Stimulated activated CD4-positive, alpha-beta T cell treated with anti-CD3 and anti-CD28 coated beads, Interleukin-1b, Interleukin-23, amount 100 ng/mL, for 1 hour (primary cell): ENCODE measurements at places on chromosomes 5 and 9.

DNA sequence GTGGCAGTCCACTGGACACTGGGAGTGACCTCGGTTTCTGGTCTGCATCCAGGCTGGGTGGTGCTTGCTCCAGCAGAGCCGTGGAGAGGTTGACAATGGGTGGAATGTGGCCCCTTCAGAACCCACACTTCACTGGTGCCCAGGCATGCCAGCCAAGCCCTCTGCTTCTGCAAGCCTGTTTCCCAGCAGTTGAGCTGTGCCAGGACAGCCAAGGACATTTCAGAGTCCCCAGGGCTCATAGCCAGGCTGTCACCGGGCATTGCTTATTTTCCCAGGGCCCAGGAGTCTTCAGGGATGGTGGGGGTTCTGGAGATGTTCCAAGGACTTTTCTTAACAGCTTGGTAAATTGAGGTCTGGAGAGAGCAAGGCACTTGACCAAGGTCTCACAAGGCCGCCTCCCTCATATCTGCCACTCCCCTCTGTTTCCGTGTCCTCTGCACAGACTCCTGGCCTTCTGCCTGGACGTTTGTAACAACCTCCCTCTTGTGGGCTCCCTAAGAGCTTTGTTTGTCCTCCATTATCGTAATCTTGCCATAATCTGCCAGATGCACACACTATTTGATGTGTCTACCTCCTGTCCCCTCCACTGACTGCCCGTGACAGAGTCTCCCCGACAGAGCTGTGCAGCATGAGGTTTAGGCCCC, 3.8 kb upstream of the NDST1 start:
- DNase-seq = no peak

- no peak for DNase-seq
Measured at GRCh38 chr9:135665795-135666189, 2.7 kb downstream of the LCN9 start.

GRCh38 chr9:8337834-8338766, 538.5 kb upstream of the DMAC1 start:
- no peak for DNase-seq

DNA sequence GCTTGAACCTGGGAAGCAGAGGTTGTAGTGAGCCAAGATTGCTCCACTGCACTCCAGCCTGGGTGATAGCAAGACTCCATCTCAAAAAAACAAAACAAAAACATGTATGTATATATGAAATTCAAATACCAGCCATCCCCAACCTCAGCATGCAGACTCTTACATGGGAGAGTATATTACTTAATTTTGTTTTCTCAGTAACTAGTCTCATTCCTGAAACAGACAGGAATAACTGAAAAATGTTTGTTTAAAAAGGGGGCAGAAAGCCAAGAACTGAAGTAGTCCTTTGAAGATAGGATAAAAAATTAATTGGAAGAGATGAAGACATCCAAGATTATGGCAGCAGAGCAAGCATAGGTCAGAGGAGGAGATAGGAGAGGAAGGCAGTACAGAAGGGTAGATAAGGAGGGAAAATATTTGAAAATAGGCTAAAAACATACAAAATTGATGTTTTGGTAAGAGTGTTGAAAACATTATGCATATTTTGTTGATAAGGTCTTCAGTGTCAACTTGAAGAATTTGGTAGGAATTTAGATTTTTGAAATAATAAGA, 309.9 kb downstream of the MAT2B start:
- DNase-seq = no peak

- no peak for DNase-seq
Measured at GRCh38 chr9:91572811-91573210, 149.2 kb upstream of the NFIL3 start.

DNA sequence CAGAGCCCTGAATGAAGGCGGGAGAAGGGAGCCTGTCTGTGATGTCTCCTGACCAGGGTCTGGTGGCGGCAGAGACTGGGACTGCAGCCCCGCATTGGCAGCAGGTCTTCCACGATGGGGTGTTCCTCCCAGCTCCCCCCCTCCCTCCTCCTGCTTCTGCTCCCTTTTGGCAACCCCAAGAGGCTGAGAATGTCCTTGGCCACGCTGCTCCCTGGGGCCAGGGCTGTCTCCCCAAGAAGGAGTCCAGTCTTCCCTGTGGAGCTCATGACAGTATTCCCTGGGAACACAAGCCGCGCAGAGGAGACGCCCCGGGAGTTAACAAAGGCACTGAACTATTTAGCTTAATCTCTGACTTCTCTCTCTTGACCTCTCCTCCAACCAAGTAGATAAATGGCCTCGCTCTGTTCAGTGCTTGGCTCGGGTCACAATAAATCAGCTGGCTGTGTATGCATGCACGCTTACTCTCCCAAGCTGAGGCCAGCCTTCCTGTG, 84.0 kb upstream of the NEURL1B start:
- DNase-seq = no peak

DNA sequence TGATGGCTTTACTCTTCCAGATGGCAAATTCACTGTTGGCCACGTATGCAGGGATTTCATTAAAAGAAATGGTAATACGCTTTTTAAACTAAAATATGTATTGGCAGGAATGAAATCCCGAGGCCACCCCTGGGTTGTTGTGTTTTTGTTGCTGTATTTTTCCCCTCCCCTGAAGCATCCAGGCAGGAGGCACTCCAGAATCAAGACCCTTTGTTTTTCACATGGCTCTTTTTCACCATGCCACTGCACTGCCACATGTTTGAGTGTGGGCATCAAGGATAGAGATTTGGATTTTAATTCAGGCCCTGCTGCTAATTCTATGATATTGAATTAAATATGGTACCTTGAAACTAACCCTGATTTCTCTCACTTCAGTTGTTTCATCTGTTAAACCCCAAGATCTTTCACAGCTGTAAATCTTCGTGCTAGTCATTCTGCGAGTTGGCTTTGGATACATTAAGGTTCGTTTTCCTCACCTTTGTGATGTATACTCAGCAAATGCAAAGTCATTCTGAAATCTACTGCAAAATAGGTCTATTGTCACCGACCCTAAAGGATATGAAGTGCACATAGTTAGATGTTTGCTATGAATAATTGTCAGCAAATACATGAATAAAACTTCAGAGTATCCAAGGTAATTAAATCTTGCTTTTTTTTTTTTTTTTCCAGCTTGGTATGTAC, 533.4 kb downstream of the PTPRD start:
- DNase-seq = no peak

GRCh38 chr5:160693831-160694465, 158.1 kb downstream of the ATP10B start:
- no peak for DNase-seq

- DNase-seq = no peak
Measured at GRCh38 chr5:102659151-102659550, 96.0 kb upstream of the PAM start.

GRCh38 chr5:65161655-65162054, 320.1 kb downstream of the ADAMTS6 start:
- DNase-seq = no peak

- DNase-seq = no peak
Measured at GRCh38 chr5:139966856-139967255, 76.2 kb downstream of the NRG2 start.

DNA sequence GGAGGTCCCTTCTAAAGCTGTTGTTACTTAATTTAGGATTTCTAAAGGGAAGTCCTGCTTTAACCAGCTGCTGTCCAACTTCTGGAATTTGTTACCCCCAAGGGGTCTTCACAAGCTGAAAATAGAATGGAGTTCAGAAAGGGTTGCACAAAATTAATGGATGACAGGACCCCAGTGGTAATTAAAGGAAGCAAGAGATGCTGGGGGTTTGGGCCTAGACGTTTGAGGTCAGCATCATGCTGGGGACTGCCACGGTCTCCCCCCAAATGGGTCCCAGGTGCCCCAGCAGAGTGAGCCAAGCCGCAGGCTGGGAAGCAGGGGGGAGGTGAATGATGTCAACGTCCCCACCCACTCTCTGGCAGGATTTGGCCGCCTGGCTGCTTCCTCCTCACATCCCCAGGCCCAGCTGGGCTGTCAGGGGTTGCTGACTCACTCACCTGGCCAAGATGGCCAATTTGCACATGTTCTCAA, 97.5 kb upstream of the ARAP3 start:
- DNase-seq = no peak

GRCh38 chr5:93158841-93159240, 422.2 kb downstream of the NR2F1-AS1 start:
- no peak for DNase-seq

GRCh38 chr5:139664086-139664693, 16.0 kb downstream of the CXXC5 start:
- DNase-seq = no peak

GRCh38 chr5:142981475-142981874, 211.3 kb downstream of the ARHGAP26 start:
- no peak for DNase-seq

DNA sequence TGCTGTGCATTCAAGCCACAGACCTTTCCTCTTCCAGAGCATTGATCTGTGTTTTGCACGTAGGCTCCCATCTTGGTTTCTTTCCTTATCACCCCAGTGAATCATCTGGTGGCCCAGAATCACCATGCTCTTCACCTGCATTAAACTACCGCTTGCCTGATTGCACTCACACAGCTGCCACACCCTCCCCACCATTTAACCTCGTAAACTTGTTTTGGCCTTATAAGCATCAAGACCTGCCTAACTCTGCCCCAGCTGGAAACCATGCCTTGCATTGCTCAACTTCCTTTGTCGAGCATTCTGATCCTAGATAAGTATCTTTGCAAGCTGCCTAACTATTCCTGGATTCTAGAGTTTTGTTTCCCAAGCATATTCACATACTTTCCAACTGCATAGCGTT, 369.6 kb upstream of the SEMA6A start:
- DNase-seq = no peak

DNA sequence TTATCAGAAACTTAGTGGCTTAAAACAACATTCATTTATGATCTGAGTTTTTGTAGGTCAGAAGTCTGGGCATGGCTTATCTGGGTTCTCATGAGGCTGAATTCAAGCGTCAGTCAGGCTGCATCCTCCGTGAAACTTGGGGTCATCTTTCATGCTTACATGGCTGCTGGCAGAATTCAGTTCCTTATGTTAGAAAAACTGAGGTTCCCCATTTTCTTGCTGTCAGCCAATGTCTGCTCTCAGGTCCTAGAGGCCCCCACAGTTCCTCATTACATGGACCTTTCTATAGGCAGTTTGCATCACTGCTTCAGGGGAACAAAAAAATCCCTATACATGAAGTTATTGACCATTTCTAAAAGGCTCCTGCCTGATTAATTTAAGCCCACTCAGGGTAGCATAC, 83.8 kb upstream of the NMUR2 start:
- no peak for DNase-seq

GRCh38 chr5:88979244-88979643, 96.3 kb upstream of the MEF2C start:
- no peak for DNase-seq

- DNase-seq = no peak
Measured at GRCh38 chr5:52598968-52599367, 188.7 kb upstream of the ITGA1 start.

- DNase-seq = no peak
Measured at GRCh38 chr5:22621084-22621483, 232.1 kb downstream of the CDH12 start.

DNA sequence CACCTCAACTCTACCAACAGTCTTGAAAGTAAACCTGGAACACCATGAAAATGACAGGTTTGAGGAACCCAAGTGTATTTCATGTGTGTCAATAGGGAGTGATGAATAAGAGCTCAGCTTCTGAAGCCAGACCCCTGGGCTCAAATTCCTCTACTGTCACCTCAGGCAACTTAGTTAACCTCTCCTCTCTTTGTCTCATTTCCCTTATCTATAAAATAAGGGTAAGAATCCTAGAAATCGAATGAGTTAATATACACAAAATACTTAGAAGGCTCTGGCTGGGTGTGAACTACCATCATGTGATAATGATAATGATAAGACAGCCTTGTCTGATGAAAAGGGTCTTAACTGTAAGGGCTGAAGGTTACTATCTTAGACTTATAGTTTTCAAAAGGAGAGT, 66.3 kb downstream of the PIP5K1B start:
- DNase-seq = no peak

GRCh38 chr5:151742870-151743294, 15.5 kb downstream of the ATOX1 start:
- DNase-seq = no peak

DNA sequence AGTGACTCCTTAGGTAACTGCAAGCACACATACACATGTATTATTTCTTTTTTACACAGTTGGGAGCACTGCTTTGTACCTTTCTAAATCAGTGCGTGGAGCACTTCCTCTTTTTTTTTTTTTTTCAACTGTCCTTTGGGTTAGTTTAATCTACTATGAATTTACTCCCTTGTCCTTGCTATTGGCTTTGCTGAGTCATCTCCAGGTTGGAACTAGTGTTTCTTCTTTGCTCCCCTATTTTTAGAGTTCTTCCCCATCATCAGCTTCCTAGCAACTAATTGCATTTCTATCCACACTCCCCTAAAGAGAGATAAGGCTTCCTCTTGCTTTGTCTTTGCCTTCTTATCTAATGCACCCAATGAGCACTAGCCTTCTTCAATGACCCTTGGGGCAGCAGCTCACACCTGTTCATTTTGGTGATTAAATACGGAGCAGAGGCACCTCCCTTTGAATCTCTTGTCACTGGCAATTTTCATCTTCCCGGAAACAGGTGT, 24.3 kb downstream of the S100Z start:
- no peak for DNase-seq

DNA sequence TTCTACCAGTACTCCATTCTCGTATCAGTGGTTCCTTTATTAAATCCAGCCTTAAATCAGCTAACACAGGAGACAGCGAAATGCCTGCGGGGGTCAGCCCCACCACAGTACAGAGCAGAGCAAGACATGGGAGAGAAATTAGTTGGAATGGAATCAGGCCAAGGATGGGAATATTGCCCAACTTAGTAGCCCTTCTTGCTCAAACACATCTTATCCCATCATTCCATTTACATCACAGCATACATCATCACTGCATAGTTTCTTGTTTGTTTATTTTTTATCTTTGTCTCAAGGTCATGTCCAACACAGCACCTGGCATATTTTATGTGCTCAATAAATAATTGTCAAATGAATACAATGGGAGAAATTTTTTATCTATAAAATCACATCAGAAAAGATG, 34.3 kb upstream of the DAB2 start:
- no peak for DNase-seq

DNA sequence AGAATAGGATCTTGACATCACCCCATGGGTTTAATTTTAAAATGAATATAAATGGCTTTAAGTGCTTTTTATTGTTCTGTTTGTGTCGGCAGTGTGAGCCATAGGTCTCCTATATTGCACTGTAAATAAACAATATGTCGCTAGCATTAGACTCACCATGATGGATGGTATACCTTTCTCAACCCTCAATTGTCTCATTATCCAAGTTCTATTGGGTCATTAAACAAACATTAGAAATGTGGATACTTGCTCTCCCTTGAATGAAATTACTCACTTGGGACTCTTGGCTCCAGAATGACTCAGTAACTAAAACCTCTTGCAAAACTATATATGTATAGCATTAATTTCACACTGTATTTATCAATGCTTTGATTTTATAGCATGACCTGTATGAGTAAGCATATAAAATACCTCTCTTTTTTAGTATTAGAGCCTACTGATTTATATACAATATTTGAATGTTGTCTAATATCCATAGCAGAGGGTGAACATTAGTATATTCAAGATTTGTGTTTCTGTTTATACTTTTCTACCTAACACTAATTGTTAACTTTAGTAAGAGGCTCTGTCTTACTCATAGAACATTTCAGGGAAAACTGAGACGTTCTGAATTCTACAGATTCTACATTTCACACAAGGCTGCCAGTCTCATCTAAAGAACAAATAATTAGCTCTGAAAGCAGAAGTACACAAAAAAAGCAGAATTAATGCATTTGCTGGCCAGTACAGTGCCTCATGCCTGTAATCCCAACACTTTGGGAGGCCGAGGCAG, 303.8 kb upstream of the PRR16 start:
- no peak for DNase-seq

- no peak for DNase-seq
Measured at GRCh38 chr5:157358871-157359270, 92.9 kb downstream of the CYFIP2 start.

- DNase-seq = no peak
Measured at GRCh38 chr5:160359242-160359641, 11.2 kb downstream of the C1QTNF2 start.
